ENCODE measurements at places on chromosomes 6 and 20.

DNA sequence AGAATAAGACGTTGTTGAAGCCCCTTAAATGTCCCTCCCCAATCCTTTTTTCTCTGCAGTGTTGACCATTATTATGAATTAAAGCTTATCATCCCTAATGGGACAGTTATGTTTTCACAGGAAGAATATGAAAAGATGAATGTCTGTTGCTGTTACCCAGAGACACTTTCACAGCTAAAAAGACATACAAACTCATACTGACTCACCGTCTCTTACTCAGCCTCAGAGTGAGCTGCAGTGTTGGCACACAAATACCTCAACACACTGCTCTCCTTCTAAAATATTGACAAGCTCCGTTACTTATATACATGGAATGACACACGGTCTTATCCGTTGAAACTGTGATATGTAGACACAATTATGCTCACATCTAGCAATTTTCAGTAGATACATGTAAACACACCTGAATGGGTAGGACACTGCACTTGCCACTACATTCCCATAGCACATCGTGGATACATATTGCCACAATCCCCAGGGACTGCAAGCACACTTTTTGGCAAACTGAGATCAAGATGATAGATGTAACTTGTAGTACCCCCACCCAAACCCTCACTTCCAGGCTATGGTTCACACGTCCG lies 9.6 kb upstream of the SAPCD1 start:
- DNase-seq, result no peak

GRCh38 chr6:141133346-141133745 lies 999.4 kb upstream of the GJE1 start:
- DNase-seq, result no peak

GRCh38 chr6:121482751-121483150 lies 47.3 kb downstream of the GJA1 start:
- no peak for DNase-seq

DNA sequence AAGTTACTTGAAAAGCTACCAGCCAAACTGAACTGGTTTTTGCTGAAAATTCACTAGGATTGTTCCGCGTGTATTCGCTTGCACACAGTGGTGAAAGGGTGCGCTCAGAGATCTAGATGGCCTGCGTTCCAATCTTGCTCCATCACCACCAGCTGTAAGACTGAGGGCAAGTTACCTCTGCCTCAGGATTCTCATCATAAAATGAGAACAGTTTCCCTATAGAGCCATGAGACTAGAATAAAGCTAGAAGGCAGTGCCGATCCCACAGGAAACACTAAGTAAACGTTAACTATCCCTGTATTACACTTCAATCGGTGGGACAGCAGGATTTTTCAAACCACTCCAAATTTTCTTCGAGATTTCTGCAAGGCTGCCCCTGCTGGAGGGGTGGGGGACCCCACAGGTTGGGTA lies 838 bp downstream of the AHCY start:
- DNase-seq, result no peak

DNA sequence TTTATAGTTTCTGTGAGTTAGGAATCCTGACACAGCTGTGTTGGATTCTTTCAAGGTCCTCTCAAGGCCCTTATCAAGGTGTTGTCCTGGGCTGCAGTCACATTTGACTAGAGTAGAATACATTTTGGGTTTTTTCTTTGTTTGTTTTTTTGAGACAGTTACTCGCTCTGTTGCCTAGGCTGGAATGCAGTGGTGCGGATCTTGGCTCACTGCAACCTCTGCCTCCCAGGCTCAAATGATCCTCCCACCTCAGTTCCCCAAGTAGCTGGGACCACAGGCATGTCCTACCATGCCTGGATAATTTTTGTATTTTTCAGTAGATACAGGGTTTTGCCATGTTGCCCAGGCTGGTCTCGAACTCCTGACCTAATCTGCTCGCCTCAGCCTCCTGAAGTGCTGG lies 15.7 kb downstream of the NFYA start:
- DNase-seq, result no peak

DNA sequence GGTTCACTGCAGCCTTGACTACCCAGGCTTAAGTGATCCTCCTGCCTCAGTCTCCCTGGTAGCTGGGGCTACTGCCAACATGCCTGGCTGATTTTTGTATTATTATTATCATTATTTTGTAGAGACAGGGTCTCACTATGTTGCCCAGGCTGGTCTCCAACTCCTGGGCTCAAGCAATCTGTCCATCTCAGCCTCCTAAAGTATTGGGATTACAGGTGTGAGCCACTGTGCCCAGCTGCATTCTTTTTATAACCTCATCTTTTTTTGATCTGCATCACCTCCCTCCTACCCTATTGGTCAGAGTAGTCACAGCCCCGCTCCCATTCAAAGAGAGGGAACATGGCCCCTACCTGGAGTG lies 23.6 kb upstream of the IER3 start:
- no peak for DNase-seq

DNA sequence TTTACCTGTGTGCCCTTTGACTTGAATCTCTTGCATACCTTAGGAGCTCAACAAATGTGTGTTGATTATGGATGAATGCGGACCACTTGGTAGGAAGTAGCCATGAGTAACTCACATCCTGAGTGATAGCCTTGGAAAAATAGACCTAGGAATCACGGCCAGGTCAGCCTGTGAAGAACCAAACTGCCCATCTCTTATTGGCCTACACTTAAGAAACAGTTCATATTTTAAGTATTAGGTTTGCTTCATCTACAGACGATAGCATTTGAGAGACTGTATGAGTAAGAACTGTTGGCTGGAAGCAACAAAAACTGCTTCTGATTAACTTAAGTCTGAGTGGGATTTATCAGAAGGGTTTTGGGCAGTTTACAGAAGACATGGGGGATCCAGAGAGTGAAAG lies 320.1 kb upstream of the PRND start:
- no peak for DNase-seq

GRCh38 chr20:63551068-63551467 lies 2.9 kb upstream of the FNDC11 start:
- no peak for DNase-seq

DNA sequence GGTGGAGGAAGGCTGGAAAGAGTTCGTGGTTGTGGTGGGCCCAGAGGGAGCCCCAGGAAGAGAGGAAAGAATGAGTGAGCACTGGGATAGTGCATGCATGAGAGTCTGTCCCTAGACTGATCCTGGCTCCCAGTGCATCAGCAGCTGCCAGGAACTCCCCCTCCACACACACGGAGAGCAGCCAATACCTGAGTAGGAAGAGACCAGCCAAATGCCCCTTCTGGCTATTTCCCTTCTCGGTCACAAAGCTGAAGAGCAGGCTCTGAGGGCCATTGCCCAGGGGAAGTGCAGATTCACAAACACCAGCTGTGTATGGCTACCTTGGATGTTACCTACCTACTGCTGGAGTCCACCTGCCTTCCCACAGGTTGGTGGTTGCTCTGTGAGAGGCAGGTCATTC lies 45.1 kb downstream of the GABRR2 start:
- DNase-seq, result no peak

DNA sequence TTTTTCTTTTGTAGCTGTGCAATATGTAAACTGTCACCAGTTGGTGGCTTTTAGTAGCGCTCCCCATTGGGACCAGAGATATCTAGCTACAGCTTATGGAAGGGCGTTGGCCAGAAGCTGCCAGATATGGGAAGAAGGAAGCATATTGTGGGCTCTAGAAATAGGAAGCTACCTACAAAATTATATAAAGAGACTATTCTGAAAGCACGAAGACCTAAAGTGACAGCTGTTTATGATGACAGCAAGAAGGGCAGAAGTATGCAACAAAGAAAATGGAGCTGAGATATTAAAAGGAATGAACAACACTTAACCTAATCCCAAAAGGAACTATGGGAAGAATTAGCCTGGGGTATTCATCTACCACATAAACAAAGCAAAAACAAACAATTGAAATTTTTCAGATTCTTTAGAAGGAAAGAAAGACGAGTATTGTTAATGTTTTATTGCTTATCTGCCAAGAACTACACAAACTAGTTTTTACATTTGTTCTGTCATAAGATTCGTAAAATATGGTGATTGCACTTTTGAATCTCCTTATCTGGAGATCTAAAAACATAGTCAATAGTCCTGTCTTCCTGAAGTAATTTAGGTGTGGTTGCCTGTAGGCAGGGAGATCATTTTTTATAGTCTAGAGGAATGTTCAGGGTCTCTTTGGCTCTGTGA lies 81.6 kb downstream of the NCOA7 start:
- no peak for DNase-seq

DNA sequence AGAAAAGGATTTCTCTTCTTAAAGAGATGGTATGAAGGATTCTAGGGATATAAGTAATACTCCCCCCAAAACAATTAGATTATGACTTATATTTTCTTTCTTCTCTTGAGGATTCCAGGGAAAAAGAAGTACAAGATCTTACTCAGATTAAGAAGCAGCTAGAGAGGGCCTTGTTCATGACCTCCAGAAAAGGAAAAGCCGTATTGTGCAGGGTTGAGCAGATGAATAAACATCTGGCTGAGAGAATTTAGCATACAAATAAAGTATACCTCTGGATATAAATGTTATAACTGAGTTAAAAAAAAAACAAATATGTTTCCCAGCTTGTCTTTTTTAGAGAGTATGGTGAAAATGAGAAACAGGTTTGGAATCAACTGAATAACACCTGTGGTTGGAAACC lies 11.3 kb downstream of the MYO6 start:
- no peak for DNase-seq

DNA sequence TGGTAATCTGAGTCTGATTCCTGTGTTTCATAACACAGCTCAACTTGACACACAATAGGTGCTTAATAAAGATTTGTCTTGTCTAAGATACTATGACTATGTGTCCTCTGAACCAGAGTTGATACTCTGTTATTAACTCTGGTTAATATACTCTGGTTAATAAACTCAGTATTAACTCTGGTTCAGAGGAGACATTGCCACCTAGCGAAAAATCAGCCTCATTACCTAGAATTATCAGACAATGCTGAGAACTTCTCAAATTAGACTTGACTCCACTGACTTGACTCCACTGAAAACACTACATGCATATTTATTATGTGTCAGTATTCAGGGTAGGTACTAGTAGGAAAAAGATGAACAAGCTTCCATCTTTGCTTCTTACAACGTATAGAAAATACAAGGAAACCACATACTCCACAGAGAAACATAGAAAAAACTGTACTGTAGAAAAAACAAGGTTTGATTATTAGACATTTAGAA lies 73.9 kb downstream of the AHI1 start:
- no peak for DNase-seq

GRCh38 chr6:17276766-17277165 lies 4.4 kb upstream of the RBM24 start:
- no peak for DNase-seq

GRCh38 chr6:106613590-106613989 lies 15.7 kb downstream of the RTN4IP1 start:
- no peak for DNase-seq

DNA sequence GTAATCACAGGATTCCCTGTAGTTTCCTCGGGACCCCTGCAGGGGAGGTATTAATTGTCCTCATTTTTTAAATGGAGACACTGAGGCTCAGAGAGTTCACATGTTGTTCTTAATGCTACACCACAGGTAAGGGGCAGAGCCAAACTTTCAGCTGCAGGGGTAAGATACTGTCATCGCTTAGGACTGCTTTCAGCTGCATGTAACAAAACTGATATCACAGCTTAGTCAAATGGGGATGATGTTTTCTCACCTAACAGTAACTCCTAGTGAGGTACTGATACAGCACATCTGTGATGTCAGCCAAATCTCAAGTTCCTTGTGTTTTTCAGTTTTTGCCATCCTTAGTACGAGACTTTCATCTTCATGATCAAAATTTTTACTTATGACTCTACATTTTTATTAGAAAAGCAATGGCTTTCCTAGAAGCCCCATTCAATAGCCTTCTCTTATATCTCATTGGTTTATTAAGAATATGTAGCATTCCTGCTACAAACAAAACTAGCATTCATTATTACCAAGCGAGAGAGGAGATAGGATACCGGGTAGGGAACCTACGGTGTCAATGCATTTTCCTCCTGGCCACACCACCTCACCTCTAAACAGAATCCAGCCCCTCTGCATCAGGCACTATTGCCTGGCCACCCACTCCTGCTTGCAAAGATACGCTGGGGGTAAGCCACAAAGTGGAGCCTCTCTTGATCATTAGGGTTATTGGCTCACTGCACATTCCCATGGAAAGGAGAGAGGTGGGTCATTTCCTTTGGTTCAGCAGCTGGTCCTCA lies 557.5 kb downstream of the CD83 start:
- DNase-seq, result no peak

DNA sequence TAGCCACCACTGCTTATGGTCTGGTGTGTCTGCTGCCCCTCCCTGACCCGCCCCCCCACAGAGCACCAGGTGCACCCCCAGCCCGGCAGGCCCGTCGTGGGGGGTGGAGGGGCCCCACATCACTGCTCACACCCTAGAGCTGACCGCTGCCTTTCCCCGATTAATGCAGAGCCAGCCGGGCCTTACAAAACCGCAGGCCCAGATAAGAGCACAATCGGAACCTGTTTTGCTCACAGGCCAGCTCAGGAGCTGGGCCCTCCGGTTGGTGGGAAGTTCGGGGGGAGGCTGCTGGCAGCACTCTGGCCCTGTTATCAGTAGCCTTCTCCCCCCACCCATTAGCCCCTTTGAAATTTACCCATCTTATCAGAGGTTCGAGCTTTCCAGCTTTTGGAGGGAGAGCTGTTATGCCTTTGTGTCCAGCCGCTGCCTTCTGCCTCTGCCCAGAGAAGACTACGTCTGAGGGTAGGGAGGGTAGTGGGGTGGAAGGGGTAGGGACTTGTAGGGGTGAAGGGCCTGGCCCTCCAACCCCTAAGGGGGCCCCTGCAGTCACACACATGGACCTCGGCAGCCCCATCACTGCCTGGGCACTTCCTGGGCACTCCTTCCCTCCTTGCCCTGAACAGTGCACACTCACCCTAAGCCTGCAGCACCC lies 6.9 kb upstream of the SPDEF start:
- no peak for DNase-seq

All from hematopoietic multipotent progenitor cell (in vitro differentiated cells).